Activated CD4-positive, alpha-beta T cell treated with anti-CD3 and anti-CD28 coated beads for 24 hours (primary cell): ENCODE measurements at places on chromosomes 5 and 9.

- DNase-seq = no peak
Measured at GRCh38 chr9:69472101-69472620, 147.1 kb downstream of the ENTREP1 start.

- no peak for DNase-seq
Measured at GRCh38 chr9:134950386-134951210, 32.9 kb upstream of the FCN1 start.

DNA sequence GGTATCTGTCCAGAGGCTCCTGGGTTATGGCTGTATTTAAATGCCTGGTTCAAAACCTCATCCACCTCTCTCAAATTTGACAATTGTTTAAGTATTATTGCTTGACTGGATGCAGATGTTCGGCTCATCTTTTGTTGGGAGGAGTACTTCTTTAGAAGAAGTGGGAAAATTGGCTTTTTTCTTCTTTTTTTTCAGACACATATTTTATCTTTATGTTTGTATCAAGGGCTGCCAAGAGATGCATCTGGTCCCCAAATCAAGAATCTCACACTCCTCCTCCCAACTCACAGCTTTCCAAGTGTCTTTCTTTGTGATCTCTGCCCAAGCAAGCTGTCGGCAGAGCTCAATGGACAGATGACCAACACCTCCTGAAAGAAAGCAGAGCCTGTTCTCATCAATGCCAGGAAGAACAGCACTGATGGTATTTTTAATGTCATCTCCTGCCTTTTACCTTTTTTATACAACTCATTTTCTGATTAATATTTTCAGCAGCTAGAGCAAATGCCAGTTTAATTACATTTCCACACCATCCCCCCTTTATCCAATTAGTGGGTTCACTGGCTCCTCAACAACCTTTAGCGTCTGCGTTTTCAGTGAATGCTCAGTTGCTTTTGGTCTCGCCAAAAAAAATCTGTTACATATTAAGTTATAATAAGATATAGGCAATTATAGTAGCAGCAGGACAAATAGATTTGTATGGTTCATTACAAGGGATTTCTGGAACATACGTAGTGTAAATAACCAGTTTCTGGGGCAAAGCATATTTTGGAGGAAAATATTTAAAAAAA, 110.3 kb upstream of the SLIT3 start:
- no peak for DNase-seq

- DNase-seq = no peak
Measured at GRCh38 chr5:1754531-1755220, 45.0 kb downstream of the MRPL36 start.

DNA sequence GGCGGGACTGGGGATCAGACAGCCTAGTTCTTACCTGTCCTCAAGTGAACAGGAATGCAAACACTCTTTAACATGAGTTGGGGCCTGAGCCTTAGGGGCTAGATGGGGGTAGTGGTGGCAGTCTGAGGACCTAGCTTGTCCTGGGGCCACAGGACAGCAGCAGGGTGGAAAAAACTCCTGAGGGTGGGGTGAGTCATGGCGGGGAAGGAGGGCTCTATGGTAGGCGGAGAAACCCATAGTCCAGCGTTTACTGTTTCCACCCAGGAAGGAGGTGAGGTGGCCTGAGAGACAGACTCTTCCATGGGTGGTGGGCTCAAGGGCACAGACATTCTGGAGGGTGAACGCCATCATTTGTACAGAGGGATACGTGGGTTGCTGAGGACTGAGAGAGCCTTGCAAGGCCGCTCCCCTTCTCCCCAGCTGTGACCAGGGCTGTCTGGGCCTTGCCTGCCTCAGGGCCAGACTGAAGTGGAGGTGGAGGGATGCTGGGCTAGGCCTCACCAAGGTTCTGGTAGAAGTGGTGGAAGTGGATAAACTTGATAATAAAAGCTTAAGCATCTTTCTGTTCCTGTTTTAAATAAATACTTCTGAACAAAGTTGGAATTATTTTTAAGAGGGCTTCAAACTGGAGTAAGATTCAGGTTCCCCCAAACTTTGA, 1.1 kb upstream of the TSPAN17 start:
- DNase-seq = no peak

- no peak for DNase-seq
Measured at GRCh38 chr5:32785611-32786254, 74.6 kb downstream of the NPR3 start.

- DNase-seq = no peak
Measured at GRCh38 chr9:101380295-101380694, 4.5 kb downstream of the BAAT start.

GRCh38 chr5:107808671-107809137, 138.0 kb upstream of the EFNA5 start:
- DNase-seq = no peak

GRCh38 chr9:81676395-81676794, 13.0 kb downstream of the TLE1 start:
- no peak for DNase-seq

DNA sequence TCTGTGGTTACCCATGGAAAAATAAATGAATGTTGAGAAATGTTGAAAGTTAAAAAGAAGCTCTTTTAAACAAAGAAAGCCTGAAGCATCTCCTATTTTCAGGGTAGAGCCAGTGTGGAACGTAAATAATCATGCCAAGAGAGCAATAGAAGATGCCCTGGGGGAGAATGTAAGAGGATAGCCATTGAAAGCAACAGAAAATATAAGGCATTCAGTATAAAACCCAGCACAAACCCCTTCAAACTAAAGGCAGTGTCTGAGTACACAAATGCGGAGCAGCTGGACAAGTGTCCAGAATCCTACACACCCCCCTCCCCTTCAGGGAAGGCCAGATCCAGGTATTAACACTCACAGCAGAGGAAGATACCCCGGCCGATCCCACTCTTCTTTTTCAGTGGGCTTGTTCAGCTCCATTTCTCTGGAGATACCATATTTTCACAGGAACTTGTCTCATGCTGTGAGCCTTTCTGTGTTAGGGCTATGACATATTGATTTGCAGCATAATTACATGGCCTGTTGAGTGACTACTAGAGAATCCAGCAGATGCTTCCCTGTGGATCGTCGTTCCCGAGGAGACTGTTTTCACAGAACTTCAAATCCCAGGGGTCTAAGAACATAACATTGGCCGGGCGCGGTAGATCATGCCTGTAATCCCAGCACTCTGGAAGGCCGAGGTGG, 101.2 kb downstream of the PLK2 start:
- no peak for DNase-seq

DNA sequence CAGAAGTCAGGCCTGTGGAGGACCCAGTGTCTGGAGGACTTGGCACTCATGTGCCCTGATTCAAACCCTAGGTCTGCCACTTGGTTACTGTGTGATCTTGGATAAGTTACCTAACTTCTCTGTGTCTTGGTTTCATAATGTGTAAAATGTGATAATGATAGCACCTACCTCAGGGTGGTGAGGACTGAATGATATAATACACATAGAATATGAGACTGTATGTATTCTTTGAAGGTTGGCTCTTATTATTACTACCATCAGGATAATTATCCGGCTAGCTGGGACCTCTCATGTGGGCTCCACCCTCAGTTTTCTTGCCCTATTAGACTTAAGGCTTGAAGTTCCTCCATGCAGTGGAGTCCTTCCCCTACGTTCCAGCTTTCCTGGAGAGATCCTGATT, 172.2 kb downstream of the COL23A1 start:
- DNase-seq = no peak

- no peak for DNase-seq
Measured at GRCh38 chr9:70569070-70569772, 154.8 kb upstream of the KLF9 start.

DNA sequence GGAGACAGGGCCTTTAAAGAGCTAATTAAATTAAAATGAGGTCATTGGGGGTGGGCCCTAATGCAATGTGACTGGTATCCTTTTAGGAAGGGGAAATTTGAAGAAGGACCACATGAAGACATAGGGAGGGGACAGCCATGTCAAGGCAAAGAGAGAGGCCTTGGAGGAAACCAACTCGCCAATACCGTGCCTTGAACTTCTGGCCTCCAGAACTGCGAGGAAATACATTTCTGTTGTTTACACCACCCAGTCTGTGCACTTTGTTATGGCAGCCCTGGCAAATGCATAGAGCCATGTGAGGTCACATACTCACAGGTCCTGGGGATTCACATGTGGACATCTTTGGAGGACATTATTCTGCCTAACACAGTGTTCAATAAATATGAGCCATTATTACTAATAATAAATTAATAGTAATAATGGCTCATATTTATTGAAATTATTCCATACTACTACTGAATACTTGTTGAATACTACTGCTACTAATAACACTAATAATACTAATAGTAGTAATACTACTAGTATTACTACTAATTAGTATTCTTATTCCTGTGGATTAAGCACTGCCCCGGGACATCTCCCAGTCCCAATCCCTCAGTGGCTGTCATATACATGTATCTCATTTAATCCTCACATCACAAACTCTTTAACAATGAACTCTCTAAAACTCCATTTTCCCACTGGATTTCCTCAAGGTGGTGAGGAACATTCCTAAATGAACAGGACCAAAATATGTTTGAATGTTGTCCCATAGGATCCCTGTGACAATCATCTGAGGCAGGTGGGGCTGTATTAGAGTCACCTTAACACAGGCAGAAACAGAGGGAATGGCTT, 8.4 kb downstream of the TRAF1 start:
- no peak for DNase-seq

GRCh38 chr9:35729700-35730485, 2.1 kb downstream of the TLN1 start:
- DNase-seq = no peak

GRCh38 chr9:91407580-91408318, 15.9 kb downstream of the NFIL3 start:
- no peak for DNase-seq

DNA sequence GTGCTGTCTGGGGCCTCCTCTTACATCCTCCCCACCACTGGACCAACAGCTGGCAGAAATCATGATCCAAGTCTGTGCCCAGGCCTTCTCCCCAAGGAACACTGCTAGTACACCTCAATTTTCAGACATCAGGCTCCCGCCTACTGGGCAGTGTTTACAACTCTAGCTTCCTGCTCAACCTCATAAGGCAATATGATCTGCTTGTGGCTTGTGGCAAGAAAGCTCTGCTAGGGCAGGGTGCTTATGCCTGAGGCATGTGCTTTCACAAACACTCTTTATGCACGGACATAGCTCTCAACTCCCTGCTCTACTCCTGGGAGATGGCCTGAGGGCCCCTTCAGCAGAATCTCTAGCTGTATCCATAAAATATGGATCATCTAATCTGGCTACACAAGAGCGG, 32.5 kb downstream of the SH3TC2 start:
- no peak for DNase-seq

DNA sequence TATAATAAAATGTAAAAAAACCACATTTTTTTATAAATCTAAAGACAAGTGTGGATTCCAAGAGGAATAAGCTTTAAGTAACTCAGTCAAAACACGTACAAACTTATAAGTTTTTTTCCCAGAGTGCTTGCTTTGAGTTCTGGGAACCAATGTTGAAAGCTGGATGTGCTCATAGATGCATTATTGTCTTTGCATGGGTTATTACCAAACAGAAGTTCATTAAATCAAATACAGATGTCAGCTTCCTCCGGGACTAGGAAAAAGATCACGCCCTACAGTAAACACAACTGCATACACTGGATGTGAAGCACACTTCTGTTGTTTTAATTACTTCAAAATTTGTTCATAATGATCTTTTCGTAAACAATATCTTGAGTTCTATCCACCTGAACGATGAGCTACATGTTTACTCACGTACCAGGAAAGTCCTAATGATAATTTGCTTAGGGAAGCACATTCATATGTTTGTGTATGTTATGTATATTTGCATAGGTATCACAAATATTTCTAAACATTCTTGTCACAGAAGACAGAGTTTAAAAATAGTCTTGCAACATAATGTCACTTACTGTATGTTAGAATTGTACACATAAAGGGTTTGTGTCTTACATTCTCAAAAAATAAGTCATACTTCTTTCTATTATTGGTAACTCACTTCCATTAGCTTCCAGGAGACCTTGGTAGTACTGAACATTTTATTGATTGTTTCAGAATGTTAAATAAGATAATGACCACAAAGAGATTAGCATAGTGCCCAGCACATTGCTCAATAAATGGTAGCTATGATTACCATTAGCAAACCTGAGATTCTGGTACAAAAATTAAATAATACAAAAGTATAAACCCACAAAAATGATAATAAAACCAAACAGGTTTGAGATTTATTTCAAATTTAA, 427.4 kb downstream of the CETN3 start:
- no peak for DNase-seq

DNA sequence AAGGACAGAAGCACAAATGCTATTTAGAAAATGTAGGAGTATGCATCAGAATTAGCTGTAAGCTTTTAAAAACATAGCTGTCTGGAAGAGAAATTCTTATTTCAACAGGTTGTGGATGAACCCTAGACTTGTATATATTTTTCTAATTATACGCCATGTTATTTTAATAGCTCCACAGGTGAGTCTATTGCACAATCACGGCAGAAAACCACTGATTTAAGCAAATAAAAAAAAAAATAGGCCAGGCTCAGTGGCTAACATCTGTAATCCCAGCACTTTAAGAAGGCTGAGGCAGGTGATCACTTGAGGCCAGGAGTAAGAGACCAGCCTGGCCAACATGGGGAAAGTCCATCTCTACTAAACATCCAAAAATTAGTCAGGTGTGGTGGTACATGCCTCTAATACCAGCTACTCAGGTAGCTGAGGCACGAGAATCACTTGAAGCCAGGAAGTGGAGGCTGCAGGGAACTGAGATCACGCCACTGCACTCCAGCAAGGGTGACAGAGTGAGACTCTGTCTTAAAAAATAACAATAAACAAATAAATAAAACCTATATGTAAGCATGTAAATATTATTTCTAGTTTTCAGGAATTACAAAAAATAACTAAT, 11.7 kb downstream of the TRIM23 start:
- no peak for DNase-seq

- DNase-seq = no peak
Measured at GRCh38 chr9:3513265-3513818, 12.5 kb downstream of the RFX3 start.

DNA sequence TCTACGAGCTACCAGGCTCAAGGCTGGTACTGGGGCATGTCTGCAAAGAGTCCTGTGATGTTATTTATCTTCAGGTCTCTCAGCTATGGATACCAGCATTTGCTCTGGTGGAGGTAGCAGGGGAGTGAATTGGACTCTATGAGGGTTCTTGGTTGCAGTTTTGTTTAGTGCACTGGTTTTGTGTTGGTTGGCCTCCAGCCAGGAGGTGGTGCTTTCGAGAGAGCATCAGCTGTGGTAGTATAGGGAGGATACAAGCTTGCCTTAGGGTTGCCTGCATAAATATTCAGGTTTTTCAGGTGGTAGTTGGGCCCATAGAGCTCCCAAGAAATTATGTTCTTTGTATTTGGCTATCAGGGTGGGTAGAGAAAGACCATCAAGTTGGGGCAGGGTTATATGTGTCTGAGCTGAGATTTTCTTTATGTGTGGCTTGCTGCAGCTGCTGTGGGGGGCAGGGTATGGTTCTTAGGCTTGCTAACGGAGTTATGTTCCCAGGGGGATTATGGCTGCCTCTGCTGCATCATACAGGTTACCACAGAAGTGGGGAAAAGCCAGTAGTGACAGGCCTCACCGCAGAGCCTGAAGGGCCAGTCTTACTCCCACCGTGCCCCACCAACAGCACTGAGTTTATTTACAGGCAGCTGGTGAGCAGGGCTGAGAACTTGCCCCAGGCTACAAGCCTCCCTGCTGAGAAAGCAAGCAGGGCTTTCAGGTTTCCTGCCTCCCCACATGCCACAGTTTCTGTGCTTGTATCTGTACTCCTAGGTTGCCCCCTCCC, 9.7 kb upstream of the RIOK2 start:
- no peak for DNase-seq
